Activated CD4-positive, alpha-beta T cell treated with anti-CD3 and anti-CD28 coated beads for 24 hours (primary cell): ENCODE measurements at places on chromosomes 5 and 9.

DNA sequence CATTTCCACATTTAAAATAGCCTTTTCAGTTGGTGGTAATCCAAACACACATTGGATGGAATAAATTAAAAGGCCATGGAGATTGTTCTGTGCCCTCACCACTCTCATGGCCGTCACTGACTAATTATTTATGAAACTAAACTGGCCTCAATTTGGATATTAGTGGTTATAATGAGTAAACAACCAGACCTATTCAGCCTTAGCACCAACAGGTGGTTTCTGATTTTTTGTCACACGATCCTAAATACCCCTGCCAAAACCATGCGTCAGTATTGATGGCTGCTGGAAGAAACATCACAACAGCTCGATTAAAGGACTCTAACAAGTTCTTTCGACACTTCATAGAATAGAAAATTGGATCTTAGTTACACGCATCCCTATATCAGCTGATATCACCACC, 276.0 kb upstream of the DAP start:
- DNase-seq = no peak

DNA sequence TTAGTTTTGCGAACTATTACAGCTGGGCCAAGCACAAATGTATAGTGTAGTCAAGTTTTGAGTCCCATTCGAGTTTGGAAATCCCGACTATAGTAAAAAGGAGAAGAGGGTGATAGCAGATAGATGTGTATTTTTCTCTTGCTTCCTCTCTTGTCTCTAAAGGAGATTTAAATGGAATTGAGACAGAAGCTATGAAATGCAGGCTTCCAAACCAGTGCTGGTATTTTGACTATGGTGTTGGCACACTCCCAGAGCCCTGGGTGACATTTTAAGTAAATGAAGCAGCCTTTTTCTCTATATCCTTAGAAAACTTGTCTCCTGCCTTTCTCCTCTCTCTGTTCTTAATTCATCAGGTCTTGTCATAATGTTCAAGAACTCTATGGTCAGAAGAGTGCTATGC, 17.7 kb upstream of the AUH start:
- no peak for DNase-seq

GRCh38 chr9:129334105-129334935, 156.3 kb upstream of the IER5L start:
- DNase-seq = no peak

DNA sequence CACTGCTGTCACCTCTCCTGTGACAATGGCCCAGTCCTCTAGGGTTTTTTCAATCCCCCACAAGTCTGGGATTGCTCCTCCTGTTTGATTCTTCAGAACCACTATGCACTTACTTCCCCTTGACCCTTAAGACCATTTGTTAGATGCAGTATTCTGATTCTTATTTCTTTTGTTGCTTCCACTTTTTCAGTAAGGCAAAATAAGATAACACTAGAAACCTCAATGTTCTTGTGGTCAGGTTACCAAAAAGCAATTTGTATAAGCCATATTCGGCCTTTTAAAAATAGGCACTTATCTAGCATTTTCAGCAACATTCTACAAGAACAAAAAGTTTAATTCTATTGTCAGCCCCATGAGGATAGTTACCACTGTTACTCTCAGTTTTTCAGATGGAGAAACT, 220.0 kb downstream of the KDM4C start:
- no peak for DNase-seq

DNA sequence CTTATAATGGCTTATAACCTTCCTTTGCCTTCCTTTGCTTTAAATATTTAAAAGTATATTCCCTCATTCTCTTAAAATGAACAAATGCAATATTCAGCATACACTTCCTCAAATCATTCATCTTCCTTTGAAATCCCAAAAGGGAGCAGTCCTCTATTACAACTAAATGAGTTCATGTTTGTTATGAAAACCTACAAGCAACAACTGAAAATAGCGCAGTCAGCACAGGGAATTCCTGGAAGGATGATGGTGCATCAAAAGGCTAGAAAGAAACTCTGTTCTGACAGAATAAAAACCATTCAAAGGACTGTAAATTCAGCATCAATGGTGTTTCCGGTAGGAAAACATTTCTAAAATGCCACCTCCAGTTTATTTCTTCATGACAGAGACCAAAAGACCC, 3.3 kb downstream of the NR6A1 start:
- DNase-seq = no peak

- DNase-seq = no peak
Measured at GRCh38 chr9:88530051-88530450, 4.9 kb upstream of the NXNL2 start.

DNA sequence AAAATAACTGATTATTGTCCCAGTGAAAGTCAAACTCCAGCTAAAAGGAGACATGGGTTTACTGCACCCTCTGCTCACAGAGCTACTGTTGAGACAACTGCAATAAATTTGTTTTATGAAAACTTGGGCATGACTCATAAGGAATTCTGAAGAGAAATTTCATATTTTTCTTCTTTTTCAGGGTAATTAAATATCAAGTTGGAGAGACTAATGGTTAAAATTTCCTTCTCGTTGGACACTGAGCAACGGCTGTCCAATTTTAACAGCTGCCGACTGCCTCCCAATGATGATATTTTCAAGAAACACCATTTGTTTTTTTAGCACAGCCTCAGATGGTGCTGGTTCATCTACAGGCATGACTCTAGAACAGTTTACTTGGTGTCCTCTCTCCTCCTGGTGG, 259.2 kb upstream of the RGMB start:
- DNase-seq = no peak

GRCh38 chr5:156871212-156871611, 21.1 kb downstream of the PPP1R2B start:
- no peak for DNase-seq

DNA sequence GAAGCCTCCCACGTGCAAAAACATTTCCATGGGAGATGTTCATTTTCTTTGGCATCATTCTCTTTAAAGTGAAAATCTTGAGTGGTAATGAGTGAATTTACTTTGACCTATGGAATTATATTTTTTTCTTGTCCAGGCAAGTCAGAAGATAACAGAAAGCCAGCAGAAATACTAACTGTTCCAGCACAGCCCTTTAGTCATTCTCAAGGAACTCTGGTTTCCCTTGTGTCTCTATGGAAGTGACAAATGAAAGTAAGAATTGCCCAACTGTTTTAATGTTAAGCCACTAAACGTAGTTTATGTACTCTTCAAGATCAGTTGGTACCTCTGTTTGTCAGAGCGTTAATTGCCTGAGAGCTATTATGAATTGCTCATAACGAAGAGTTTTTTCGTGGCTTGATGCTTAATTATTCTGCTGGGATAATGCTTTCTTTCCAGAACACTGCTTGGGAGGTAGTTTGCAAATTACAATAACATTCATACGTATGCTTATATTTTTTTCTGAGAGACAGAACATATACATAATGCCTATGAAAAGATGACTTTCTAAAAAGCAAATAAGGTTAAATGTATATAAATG, 84.5 kb upstream of the CER1 start:
- DNase-seq = no peak

DNA sequence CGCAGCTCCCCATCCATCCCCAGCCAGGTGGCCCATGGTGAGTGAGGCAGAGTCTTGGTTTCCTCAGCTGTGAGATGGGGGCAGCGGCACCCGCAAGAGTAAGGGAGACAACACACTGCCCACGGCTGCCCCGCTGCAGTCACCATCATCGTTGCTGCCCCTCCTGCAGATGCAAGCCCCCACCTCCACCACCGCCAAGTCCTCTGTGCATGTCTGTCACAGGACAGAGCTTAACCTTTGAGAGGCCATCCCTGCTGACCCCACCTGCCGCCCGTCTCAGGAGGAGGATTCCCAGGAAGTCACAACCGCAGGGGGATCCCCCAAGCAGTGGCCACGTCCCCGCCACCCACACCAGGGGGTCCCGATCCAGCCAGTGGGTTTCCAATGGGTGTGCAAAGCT, 113.7 kb downstream of the VAV2 start:
- DNase-seq = no peak

GRCh38 chr5:143791848-143792731, 19.9 kb upstream of the HMHB1 start:
- no peak for DNase-seq

DNA sequence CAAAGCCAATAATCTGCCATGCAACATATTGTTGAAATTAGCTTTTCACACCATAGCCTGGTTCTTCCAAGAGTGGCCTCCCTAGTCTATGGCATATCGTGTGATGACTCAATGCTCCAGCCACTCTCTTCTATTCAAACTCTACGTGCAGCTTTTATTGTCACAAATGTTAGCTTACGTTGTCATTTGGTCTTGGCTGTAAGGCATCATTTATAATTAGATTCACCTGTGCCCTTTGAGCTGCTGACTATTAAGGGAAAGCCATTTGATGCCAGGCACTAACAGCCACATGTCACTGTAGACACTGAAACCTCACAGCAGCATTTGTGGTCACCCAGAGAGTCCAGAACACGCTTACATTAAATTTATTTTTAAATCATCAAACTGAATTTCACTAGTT, 66.8 kb downstream of the APBA1 start:
- no peak for DNase-seq

DNA sequence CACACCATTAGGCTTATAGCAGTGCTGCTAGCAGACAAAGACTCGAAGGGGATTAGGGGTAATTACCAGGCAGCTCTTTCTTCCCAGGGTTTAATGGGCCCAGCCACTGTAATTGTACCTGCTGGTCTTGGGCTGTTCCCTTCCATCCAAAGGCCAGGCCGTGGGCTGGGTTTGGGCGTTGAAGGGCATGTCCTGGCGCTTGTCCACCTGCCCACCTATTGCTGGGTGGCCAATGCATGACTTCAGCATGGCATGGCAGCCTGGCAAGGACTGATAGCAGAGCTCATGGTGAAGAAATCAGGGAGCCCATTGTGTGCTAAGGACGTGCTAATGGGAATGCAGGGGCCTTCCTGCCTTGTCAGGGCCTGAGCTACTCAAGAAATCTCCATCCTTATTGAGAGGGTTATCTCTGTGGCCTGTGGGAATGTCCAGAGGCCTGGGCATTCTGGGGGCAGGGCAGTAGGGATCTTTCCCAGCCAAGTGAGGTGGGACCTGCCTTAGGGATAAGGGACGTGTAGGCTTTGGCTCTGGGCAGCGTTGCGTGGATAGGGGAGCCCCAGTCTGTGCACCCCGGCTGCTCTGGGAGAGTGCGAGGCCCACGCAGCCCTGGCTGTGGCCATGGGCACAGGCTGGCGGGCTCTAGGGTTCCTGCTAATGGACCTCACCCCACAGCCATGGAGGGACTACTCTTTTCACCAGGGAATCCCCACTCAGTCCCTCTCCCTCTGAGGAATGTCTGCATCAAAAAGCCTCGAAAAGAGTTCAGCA, 116.1 kb upstream of the PITX1 start:
- no peak for DNase-seq

GRCh38 chr9:4590430-4591122, 71.5 kb upstream of the PLPP6 start:
- DNase-seq = no peak

GRCh38 chr9:87588339-87588738, 90.7 kb downstream of the DAPK1 start:
- no peak for DNase-seq

DNA sequence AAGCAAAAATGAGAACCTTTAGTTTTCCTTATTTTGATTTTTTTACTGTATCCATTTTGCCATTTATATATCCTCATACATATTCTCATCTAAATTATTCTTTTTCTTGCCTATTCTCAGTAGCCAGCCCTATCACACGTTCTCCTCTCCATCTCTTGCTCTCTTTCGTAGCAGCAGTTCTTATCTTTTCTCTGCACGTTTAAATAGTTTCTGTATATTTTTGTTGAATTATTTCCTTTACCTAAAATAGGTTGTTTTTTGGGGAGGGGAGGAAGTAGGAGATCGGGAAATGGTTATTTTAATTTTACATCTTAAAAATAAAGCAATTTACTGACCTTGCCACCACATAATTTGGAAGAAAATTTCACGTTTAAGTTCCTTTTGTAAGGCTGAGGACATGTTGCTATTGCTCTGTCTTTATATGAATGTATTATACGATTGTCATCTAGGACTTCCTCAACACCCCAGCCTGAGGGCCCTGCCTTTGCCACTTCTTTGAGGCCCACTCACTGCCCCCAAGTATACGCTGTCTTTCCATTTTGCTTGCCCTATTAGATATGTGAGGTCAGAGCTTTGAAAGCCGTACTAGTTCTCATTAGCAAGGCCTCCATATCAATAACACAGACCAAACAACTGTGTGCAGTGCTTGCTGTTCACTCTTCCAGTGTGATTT, 140.3 kb downstream of the GNAQ start:
- no peak for DNase-seq

DNA sequence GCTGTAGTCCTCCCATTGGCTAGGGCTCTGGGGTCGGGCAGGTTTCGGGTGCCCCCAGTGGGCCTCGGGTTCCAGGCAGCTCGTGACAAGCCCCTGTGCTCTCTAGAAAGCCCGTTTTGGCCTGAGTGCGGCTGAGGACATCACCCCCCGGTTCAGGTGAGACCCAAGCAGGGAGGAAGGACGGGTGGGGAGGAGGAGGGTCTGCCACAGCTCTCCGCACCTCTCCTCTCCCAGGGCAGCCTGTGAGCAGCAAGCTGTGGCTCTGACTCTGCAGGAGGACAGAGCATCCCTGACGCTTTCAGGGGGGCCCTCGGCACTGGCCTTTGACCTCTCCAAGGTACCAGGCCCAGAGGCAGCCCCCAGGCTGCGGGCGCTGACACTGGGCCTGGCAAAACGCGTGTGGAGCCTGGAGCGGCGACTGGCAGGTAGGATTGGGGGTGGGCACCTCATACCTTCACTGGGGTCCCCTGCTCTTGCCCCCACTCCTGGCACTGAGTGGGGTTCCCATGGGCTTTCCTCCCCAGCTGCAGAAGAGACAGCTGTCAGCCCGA, 672 bp downstream of the PAXX start:
- no peak for DNase-seq

GRCh38 chr9:17802249-17802857, 223.5 kb downstream of the SH3GL2 start:
- no peak for DNase-seq

GRCh38 chr5:81045389-81045807, 85.2 kb downstream of the RASGRF2 start:
- DNase-seq = no peak

GRCh38 chr5:32298059-32298415, 14.7 kb downstream of the MTMR12 start:
- DNase-seq = no peak

DNA sequence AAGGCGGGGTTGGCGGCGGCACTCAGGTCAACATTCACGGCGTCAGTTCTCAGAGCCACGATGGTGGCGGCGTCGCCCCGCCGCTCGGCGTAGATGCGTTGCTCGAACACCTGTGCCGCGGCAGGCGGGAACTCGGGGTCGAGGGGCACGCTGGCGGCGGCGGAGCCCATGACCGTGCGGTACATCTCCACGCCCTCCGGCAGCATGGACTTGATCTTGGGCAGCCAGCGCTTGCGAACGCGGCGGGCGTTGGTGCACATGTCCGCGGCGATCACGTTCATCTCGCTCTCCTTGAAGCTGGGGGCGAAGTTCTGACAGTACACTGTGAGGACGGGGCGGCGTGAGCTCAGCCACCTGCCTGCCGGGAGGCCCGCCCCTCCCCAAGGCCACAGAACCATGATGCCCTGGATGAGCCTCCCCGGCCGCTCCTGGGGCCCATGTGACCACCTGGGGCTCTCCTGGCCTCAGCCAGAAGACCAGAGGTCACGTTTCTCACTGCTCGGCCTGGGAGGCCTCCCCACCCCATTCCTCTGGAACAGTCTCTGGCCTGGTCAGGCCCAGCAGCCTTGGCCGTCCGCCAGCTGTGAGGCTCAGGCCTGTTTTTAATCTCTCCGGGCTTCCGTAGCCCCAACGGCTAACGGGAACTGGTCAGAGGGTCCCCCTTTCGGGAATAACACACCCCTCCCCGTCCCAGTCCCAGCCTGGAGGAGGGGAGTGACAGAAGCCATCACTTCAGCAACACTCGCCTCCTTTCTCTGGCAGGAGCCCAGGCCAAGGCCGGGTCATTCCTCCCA, 50.7 kb upstream of the UBAC1 start:
- no peak for DNase-seq
